ENCODE measurements at places on chromosomes 1 and 21.

DNA sequence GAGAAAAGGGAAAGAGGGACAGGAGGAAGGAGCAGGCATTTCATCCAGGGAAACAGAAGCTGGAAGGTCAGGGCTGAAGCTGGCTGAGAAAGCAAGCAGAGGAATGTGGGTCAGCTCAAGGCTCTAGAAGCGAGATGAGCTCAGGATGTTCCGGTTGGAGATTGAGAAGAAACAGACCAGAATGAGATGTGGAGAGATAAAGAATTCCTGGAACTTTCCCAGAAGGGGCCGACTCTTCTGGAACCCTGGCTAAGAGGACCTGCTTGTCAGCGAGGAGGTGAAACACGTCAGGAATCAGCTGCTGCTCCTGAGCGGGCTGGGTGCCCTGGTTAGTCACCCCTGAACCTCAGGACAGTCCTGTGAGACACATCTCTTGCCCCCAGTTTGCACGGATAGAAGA is 75.9 kb downstream of the HUNK start:
- DNase-seq: no peak

DNA sequence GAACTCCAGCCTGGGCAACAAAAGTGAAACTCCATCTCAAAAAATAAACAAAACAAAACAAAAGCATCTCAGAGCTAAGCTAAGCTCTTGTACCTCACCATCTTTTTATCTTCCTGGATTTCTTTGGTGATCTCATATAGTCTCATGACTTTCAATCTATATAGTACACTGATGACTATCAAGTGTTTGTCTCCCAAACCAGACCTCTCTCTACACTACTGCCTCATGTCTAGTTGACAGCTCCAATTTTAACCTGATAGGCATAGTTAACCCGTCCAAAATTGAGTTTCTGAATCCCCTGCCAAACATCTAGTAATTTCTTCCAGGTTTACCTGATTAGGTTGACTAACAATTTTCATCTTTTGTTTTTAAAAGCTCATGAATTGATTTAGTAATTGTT is 151.7 kb downstream of the COP1 start:
- no peak for DNase-seq

DNA sequence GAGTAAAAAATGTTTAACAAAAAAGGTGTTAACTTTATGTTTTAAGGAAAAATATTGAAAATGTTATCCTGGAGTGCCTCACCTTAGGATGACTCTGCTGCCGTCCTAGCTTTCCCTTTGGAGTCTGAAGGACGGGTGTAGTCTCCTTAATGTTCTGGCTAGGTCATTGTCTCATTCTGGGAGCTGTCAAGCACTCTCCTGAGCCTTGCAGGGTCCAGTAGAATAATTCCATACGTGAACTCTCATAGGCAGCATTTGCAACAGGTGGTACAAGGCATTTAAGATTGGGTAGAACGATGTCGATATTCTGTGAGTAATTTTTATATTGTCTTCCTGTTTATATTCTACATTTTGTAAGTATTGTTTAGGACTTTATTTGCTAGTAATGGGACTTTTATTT is 283.6 kb upstream of the C1orf105 start:
- DNase-seq: no peak

DNA sequence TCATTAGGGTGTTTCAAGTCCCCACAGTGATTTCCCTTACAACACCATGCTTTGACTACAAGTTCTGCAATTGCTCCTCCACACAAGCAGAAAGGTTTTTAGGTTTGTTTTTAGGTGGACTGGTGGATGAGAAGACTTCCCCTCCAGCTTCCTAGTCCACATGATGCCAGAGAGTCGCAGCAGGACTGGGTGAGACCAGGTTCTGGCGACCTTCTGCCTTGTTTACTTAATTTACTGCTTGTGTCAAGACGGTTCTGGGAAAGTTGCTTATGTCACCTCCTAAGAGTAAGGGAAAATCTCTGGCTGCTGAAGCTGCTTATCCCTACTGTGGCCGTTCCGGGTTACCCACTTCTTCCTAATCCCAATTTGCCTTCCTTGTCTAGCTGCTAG is 76.4 kb downstream of the GLUL start:
- no peak for DNase-seq

- DNase-seq: no peak
These were observed 78.9 kb downstream of the DENND1B start for GRCh38 chr1:197696372-197696771.

GRCh38 chr1:19361611-19362147 is 49.6 kb downstream of the SLC66A1 start:
- DNase-seq: no peak

- no peak for DNase-seq
These were observed 58.2 kb downstream of the ITSN1 start for GRCh38 chr21:33700491-33700890.

DNA sequence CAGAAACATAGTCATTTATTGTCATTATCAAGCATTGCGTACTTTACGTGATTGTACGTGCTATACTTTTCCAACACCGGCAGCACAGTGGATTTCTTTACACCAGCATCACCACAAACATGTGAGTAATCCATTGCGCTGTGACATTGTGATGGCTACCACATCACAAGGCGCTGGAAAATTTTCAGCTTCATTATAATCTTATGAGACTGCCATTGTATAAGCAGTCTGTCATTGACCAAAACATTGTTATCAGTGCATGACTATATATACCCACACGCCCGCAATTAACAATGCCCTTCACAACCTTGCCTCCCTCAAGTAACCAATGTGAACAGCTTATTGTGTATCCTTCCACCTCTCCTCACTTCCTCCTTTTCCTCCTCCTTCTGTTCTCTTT is 137.6 kb downstream of the ZZZ3 start:
- DNase-seq: no peak

DNA sequence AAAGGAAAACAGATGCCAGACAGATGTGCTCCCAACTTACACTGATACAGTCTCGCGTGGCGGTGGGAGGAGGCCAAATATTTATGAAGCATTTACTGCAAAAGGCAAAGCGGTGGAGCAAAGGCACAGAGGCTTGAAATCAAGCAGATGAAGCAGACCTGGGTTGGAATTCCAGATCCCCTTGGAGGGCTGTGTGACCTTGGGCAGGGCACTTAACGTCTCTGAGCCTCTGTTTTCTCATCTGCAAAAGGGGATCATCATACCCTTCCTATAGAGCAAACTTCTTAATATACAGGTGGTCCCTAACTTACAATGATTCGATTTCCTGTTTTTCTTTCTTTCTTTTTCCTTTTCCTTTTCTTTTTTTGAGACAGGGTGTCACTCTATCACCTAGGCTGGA is 54.1 kb downstream of the IGSF21 start:
- DNase-seq: no peak

DNA sequence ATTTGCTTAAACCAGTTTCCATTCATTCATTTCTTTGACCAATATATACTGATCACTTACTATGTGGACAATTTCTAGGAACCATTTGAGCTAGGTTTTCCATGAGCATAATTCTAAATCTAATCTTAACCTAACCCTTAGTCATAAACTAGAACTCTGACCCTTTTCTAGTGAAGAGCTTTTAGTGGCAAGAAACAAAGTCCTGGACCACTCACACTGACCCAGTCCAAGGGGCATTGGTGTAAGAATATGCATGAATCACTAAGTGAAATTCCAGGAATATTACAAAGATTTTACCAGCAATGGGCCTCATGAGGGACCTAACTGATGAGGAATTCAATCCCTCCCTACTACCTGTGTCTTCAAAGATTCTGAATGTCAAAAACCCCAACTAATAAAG is 40.6 kb upstream of the SLC2A1 start:
- DNase-seq: no peak

DNA sequence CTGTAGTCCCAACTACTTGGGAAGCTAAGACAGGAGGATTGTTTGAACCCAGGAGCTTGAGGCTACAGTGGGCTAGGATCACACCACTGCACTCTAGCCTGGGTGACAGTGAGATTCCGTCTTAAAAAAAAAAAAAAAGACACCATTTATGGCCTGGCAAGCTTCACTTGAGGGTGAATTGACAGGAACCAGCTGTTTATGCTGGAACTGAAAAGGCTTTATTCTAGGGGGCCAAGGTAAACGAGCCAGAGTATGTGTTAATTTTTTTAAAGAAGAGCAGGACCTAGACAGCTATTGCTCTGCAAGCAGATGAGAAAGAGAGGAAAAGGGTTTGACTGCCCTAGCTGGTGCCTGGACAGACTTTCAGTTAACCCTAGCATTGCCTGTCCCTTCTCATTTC is 37.0 kb downstream of the S100A6 start:
- no peak for DNase-seq

GRCh38 chr1:206049293-206049692 is 3.7 kb upstream of the RHEX start:
- peak; percentile 50 for DNase-seq

DNA sequence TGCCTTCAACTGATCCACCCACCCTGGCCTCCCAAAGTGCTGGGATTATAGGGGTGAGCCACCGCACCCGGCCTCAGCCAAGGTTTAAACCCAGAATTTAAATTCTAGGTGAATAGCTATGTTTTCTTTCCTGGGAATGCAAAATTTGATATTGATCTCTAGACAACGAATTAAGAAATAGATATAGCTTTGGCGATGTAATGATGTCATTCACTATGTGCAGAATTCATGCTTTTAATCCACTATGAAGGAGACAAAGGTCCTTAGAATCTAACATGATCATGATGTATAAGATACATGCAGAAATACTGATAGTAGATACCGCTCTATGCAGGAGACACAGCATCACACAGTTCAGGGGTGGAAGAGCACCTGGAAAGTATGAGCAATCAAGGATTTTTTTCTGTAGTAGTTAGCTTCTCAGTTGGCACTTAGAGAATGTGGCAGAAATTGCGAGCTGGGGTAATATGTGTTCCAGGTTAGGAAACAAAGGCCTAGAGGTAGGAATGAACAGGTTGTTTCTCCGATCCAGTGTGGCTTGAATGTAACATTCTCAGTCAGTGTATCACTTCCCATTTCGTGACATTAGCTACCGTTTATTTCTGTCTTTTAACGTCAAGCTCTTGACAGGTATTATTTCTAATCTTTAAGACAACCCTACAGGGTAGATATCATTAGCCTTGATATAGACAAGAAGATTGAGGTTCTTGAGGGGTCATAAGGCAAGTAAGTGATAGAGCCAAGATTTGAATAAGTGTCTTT is 3.0 kb upstream of the CEP350 start:
- DNase-seq: no peak

DNA sequence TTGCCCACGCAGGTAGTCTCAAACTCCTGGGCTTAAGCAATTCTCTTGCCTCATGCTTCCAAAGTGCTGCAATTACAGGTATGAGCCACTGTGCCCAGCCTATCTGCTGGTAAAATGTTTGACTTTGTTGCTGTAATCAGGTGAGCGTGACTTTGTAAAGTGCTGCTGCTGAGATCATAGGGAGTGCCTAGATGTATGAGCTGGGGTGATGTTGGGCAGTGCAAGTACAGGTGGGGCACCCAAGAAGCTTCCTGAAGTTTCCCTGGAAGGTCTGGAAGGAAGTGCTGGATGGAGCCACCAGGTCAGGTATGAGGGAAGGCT is 43.1 kb downstream of the KIF21B start:
- no peak for DNase-seq

DNA sequence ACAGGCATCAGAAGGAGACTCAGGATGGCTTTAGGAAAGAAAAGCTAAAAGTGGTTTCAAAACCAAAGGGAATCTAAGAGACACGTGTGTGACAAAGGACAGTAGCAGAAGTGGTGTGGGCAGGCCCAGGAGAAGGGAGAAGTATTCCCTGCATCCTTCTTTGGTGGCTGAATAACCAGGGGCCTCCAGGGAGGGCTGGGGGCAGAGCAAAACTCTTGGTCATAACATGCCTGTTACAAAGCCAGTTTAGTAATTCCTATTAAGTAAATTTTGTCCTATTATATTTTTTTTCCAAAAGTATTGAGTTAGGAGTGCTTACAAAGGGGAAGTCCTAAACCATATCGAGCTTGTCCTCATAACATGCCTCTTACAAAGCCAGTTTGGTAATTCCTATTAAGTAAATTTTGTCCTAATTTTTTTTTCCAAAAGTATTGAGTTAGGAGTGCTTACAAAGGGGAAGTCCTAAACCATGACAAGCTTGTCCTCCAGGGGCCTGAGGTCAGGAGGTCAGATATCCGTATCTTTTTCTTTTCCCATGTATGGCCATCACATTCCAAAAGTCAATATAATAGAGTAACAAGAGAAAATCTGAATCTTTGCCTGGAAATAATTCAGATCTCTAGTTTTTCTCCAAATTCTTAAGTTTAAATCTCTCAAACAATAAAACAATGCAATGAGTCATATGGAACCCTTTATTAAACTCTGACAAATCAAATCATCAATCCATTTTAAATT is 509.2 kb downstream of the LTN1 start:
- no peak for DNase-seq

DNA sequence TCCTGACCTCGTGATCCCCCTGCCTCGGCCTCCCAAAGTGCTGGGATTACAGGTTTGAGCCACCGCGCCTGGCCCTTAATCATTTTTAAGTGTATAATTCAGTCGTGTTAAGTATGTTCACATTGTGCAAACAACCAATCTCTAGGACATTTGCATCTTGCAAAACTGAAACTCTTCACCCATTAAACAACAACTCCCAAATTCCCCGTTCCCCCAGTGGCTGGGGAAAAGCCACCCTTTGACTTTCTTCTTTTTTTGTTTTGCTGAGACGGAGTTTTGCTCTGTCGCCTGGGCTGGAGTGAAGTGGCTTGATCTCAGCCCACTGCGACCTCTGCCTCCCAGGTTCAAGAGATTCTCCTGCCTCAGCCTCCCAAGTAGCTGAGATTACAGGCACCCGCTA is 6.5 kb upstream of the THEMIS2 start:
- peak; percentile 81 for DNase-seq

DNA sequence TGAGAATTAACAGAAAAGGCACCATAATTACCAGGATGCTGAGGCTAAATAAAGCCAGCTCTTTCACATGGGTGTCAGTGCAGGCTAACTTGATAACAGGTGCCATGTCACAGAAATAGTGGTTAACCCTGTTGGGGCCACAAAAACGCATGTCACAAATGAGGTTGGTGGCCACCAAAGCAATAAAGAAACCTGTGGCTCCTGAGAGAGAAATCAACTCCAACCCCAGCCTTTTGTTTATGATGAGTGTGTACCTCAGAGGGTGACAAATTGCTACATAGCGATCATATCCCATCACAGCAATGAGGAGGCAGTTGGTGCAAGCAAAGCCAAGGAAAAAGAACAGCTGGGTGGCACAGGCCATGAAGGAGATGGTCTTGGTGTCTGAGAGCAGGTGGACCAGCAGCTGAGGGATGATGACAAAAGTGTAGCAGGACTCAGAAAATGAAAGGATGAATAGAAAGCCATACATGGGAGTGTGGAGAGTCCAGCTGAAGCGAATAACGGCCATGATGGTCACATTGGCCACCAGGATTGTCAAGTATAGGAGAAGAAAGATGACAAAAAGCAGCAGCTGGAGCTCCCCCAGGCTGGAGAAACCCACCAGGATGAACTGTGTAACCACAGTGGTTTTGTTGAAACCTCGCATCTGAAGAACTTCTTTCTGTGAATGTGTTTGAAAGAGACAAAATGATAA is at the start of gene OR10T2:
TSS of gene OR10T2 (minus strand) at position 649 of the 697 bp plus-strand sequence. CDS start at position 649, 0 bp downstream.
- DNase-seq: no peak

All from suppressor macrophage treated with lipopolysaccharide for 4 hours (primary cell).